ENCODE measurements at places on chromosomes 6 and 20.

GRCh38 chr20:52103913-52104545 is 87.5 kb downstream of the ZFP64 start:
- DNase-seq = no peak

DNA sequence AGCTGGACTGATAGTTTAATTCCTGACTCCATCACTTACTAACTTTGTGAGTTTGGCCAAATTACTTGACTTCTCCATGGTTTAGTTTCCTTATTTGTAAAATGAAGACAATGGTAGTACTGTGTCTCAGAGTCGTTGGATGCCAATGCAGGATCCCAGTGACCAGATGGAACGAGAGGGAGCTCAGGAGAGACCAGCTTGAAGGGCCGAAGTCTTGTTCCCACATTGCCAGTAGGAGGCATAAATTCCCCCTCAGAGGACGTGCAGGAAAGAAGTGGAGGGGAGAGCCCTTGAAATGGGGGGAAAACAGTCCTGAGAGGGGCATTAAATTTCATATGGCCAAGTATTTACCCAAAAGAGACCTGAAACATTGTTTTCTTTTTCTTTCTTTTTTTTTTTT is 2.1 kb upstream of the MUC22 start:
- DNase-seq = no peak

- peak; percentile 74 for DNase-seq
These were observed 36.4 kb upstream of the SLC17A4 start for GRCh38 chr6:25717866-25718740.

DNA sequence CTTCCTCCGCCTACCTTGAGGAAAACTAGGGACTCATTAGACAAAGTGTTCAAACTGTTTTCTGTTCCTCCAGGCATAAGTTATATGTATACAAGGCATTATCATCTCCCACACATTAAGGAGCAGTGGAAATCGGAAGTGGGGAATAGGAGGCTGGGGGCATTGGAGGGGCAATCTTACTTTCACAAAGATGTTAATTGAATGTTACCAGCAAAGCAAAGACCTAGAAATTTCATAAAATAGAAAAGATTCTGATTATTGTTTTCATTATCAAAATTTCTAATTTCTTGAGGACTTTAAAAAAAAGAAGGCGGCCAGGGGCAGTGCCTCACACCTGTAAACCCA is 501.7 kb upstream of the JARID2 start:
- no peak for DNase-seq

DNA sequence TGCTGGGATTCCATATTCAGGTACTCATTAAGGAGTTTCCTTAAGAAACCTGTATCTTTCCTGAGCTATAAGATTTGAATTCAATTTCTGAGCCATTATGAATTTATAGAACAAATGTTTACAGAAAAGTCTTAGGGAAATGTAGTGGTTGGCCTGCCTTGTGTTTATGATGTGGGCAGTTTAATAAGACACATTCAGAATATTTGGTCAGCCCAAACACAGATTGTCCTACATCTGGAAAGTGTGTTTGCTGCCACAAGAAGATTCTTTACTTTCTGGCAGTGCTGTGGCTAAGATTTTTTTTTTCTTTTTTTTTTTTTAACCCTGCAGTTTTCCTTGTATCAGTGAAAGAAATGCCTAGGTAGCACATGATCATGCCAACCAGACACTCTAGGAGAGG is 15.2 kb downstream of the TBX18 start:
- no peak for DNase-seq

GRCh38 chr6:108250240-108250866 is 10.5 kb downstream of the SNX3 start:
- peak; percentile 62 for DNase-seq

GRCh38 chr6:149053848-149054558 is 263.5 kb upstream of the TAB2 start:
- no peak for DNase-seq

DNA sequence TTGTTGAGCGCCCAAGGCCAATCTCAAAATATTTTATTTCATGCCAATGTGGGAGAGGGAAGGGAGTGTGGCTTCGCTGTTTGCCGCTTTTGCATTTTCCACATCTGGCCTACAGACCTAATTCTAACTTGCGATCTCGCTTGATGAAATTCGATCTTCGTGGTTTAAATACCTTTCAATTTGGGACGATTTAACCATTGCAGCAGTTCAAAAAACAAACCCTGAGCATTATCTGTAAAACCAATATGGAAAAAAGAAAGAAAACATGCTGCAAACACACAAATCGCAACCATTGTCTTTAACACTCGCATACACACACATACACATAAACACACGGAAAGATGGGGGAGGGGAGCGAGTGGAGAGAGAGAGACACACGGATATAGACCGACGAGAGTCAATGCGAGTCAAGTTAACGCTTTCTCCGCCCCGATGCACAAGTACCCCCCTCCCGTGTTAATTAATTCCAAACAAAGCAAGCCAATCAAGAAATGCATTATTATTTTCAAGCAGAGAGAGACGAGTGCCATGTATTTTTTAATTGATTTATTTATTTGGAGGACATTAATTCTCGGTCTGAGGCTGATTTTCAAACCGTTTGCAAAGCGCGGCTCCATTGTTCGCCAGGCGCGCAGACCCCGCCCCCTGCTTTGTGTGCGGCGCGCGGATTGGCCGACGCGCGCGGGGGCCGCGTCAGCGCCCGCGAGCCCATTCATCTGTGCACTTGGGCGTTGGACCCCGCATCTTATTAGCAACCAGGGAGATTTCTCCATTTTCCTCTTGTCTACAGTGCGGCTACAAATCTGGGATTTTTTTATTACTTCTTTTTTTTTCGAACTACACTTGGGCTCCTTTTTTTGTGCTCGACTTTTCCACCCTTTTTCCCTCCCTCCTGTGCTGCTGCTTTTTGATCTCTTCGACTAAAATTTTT is at the start of gene MARCKS:
TSS of gene MARCKS (plus strand) at position 721 of the 931 bp plus-strand sequence. CDS start 401 bp downstream, outside the sequence.
- DNase-seq = peak; percentile 80

DNA sequence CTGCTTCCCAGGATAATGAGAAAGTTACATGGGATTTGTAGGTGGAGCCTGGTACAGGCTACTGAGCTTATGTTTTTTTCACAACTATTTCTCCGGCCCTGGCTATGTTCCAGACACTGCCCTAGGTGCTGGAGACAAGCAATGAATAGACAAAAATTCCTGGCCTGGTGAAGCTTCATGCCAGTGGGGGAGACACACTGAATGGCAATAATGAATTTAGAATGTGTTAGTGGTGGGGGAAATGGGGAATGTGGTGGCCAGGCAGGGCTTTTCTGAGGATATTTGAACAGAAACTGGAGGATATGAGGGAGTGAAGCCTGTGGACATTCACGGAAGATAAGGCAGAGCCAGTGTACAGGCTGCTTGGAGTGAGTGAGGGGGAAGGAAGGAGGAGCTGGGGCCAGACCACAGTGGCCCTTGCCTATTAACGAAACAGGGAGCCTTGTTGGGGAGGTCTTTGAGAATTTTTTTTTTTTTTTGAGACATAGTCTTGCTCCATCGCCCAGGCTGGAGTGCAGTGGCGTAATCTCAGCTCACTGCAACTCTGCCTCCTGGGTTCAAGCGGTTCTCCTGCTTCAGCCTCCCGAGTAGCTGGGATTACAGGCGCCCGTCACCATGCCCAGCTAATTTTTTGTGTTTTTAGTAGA is 6.6 kb downstream of the FOXS1 start:
- no peak for DNase-seq

GRCh38 chr6:35165630-35166071 is 24.5 kb upstream of the TCP11 start:
- DNase-seq = no peak

DNA sequence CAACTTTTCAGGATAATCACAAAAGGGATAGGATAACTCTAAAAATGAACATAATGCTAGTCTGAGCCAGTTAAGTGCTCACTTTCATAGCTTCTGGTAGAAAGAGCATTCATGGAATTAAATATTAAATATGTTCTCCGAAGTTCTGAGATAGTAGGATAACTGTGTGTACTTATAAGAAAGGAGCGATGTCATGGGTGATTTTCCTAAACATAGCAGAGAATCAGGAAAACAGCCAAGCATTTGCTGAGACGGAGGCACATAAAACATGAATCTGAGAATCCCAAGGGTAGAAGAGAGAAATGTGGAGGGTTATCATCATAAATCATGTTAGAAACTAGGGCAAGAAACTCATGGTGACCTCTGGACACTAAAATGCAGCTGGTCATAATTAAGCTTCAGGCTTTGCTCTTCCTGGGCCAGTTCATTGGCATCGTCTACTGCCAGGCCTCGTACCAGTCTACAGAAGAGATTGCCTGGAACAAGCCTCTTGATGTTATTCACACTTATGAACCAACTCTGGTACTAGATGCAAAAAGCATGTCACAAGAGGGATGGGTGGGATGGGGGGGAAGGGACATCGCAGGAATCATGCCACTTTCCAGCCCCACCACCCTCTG is 436.6 kb downstream of the PRKN start:
- no peak for DNase-seq

GRCh38 chr6:152368751-152369624 is 268.2 kb downstream of the SYNE1 start:
- no peak for DNase-seq

GRCh38 chr20:9496155-9496554 is 18.2 kb upstream of the LAMP5 start:
- DNase-seq = no peak

- DNase-seq = no peak
These were observed at the start of gene SEL1L2 for GRCh38 chr20:13990465-13990864. Gene SEL1L2 (minus strand): TSS chr20:13990614. CDS start chr20:13990534, 80 bp downstream.

DNA sequence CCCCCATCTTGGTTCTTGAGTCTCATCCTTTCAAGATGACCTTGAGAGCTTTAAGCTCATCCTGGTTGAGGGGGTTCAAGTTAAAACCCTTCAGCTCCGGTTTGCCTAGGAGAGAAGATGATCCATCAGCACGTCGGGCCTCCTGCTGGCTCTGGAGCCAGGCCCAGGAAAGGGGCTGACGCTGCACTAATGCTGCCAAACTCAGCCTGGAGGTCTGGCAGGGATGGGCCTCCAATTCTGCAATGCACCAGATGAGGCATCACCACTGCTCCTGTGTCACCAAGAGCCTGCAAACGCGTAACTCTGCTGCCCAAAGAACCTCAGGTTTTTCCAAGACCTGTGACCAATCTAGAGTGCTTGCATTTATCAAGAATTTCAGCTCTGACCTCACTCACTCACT is 6.1 kb downstream of the PDRG1 start:
- no peak for DNase-seq

DNA sequence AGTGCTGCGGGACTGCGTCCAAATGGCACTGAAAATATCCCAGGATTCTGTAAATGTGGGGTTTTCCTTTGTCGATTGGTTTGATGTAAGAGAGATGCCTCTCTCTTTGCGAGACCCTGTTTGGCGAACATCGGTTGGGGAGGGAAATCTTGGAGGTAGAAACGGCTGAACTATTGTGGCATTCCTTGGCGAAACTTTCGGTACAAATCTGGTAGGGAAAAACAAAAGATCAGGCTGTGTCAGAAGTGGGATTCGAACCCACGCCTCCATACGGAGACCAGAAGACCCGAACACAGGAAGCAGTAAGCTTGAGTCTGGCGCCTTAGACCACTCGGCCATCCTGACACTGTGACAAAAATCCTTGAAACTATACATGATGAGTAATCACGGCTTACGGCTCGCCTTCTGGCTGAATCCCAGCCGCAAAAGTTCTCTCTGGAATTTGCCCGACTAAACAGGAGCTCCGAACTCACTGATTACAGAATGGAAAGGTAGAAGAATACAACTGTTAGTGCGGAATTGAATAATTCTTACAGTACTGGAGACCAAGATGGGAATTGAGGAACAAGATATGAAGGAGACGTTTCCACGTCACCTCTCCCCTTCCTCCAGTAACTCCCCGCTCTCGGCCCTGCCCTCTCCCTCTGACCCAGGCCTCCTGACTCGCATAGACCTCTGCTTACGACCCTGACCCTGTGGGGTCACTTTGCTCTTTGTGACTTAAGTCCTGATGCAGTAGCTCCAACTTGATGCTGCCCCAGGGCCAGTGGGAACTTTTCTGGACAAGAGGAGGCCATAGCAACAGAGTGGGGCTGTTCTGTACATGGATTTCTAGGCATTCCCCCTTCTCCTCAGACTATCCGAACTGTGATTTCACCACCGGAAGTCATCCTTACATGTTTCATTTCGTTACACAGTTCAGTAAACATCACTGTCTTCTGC is 132.8 kb upstream of the ZNF184 start:
- peak; percentile 30 for DNase-seq

- DNase-seq = no peak
These were observed 1042.7 kb downstream of the EPHA7 start for GRCh38 chr6:92376691-92377090.

GRCh38 chr20:10061641-10062040 is 26.9 kb downstream of the ANKEF1 start:
- DNase-seq = no peak

GRCh38 chr6:106557837-106558236 is 71.5 kb downstream of the RTN4IP1 start:
- DNase-seq = no peak

- DNase-seq = no peak
These were observed 124.6 kb upstream of the CDH4 start for GRCh38 chr20:61127311-61128039.

DNA sequence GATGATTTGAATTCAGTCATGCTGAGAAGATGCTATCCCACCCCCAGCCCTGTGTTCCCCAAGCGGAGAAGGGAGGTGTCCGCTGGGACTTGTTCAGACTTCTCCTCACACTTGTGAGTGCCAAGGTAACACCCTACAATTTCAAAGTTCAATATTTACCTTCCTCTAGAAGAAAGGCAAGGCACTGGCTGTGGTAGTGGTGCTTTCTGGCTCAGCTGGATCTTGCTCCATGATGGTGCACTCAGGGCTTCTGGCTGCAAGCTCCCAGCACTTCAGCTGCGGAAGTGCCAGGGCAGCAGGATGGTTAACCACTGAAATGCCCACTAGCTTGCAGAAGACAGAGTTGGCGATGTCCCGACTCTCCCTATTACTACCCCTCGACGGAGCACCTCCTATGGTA is 135.4 kb downstream of the MTFR2 start:
- no peak for DNase-seq

GRCh38 chr6:15387118-15387517 is 141.2 kb downstream of the JARID2 start:
- no peak for DNase-seq

GRCh38 chr6:87660226-87660911 is 41.7 kb downstream of the AKIRIN2 start:
- no peak for DNase-seq

DNA sequence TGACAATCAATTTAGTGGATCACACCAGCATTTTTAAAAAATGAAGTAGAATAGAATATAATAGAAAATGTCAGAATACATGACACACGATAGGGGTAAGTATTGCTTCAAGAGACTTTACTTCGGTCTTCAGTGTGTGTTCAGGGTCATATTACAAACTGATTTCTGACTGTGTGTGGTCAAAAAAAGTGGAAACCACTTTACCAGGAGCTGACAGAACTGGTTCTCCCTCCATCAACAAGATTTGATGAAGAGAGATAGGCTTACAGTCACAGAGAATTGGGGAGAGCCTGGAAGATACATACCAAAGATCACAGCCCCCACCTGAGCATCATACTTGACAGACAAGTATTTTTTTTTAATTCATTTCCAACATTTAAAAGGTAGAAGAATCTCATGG is 21.7 kb downstream of the ARMC2 start:
- no peak for DNase-seq
